ENCODE measurements at places on chromosomes 16 and 17. TPM values are rescaled to one million over a fixed set of nuclear protein-coding genes. Genes with fewer than 3 reads are reported as not detected.

The ABCC3 gene
- 122 TPM for total RNA-seq

The TBC1D3C gene
- total RNA-seq: not detected

The KIF2B gene
- not detected for total RNA-seq

The AP2B1 gene
- 78.4 TPM for total RNA-seq

The ZDHHC7 gene
- total RNA-seq: 38.7 TPM

The GRB7 gene
- 69.2 TPM for total RNA-seq

The KRTAP9-4 gene
- not detected for total RNA-seq

The GNGT2 gene
- total RNA-seq: 0.66 TPM

The KRT39 gene
- not detected for total RNA-seq

The DPEP2 gene
- total RNA-seq: 1.3 TPM

The ULK2 gene
- total RNA-seq: 22.1 TPM

The NME2 gene
- 465 TPM for total RNA-seq

The RBFOX1 gene
- total RNA-seq: not detected

The UNK gene
- 28.5 TPM for total RNA-seq

The ACSM2B gene
- not detected for total RNA-seq

The SLC9A5 gene
- 2.3 TPM for total RNA-seq

The PYCARD gene
- total RNA-seq: 32.9 TPM

The TNS4 gene
- total RNA-seq: 30.5 TPM

The JPT1 gene
- total RNA-seq: 9.9 TPM

The PPM1E gene
- 0.16 TPM for total RNA-seq

The TP53TG3C gene
- total RNA-seq: not detected

The RRAD gene
- 11.1 TPM for total RNA-seq

The CES5A gene
- total RNA-seq: not detected

The TRPV3 gene
- 0.98 TPM for total RNA-seq

The MT1E gene
- total RNA-seq: 698 TPM

The SPECC1 gene
- 36.4 TPM for total RNA-seq

The SLC12A3 gene
- total RNA-seq: not detected

All from breast epithelium (tissue), 4 donors.